ENCODE measurements at places on chromosomes 16 and 17. TPM values are rescaled to one million over a fixed set of nuclear protein-coding genes. Genes with fewer than 3 reads are reported as not detected.
A peak's percentile ranks its signal among the peaks of the same experiment; 100 is the strongest.

DNA sequence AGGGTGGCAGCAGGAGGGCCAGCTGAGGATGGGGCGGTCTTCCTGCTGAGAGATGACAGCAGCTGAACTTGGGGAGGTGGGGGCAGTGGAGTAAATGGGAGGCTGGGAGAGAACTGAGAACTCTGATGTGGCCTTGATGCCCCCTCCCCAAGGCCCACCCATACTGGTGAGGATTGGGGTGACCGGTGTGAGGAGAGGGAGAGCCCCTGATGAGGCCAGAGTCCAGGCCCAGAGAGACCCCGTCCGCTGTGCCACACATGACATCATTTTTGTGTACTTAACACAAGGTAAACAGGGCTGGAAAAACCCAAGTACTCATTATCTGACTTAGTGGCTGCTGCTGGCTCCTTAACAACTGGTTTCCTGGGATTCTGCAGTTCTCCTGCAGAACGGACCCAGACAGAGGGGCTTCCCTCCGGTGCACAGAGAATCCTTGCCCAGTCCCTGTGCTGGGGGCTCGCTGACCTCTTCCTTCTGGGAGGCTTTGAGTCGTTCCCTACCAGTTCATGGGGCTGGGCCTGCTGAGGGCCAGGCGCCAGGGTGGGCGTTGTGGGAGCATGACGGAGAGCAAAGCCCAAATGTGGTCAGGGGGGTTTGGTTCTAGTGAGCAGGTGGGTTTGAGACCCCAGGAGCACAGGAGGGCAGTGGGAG is 207.6 kb downstream of the RAB11FIP4 start:
- no peak for DNase-seq

GRCh38 chr17:81911277-81911961 is at the start of gene PCYT2:
PCYT2 (minus strand) TSS chr17:81911399; CDS start chr17:81911355, 44 bp downstream.
- peak; percentile 96 for DNase-seq

GRCh38 chr17:61063528-61063927 is 336.1 kb upstream of the TBX2 start:
- DNase-seq = no peak

- no peak for DNase-seq
These were observed 14.3 kb upstream of the SCIMP start for GRCh38 chr17:5248821-5249479.

DNA sequence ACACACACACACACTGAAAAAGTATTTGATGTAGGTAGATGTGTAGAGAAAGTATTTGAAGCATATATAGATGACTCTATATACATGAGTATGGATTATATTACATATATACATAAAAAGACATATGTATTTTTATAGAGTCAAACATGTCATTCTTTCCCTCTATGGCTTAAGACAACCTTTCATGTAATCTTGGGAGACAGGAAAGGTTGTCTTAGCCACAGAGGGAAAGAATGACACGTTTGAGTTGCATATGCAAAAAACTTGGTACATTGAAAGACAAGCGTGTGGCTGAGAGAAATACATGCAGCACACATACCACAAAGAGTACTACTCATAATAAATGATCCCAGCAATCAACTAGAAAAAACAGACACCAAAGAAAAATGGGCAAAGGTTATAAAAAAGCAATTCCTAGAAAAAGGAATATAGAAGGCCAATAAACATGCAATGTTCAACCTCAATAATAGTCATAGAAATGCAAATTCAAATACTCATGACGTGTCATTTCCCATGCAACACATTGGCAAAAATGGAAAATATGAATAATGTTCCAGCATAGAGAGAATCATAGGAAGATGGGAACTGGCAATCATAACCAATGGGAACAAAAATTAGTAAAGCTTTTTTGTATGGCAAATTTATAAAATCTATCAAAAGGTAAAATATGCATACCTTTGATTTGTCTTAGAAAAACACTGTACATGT is 69.0 kb downstream of the SPECC1 start:
- DNase-seq = no peak

FN3K gene
- 8.4 TPM for total RNA-seq

MSLN gene
- total RNA-seq = 5.3 TPM

KRT16 gene
- total RNA-seq = 52.3 TPM

TCAP gene
- 608 TPM for total RNA-seq
